CD4-positive, alpha-beta T cell treated with Interleukin-1 beta for 1 hour (primary cell): ENCODE measurements at places on chromosomes 3 and 15.

- no peak for DNase-seq
These were observed at the start of gene EFCC1 for GRCh38 chr3:129001101-129001805. TSS of gene EFCC1 (plus strand) at chr3:129001304. CDS start at chr3:129001629, 325 bp downstream.

DNA sequence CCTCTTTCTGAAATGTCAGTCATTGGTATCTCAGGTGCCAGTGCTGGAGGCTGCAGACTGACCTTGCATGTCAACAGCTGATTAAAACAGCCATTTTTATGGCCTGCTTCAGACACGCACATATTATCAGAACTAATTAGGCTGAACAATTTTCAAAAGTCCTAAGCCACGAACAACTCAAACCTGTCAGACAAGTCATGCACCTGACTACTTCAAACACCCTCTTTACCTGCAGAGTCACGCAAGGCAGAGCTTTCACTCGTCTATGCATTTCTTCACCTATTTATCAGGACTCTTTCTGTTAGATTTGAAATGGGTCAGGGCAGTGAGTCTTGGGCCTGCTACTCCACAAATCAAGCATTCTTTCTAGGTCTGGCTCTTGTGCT is 26.7 kb downstream of the CLK3 start:
- no peak for DNase-seq

GRCh38 chr3:185654758-185655145 is 68.7 kb downstream of the SENP2 start:
- no peak for DNase-seq

DNA sequence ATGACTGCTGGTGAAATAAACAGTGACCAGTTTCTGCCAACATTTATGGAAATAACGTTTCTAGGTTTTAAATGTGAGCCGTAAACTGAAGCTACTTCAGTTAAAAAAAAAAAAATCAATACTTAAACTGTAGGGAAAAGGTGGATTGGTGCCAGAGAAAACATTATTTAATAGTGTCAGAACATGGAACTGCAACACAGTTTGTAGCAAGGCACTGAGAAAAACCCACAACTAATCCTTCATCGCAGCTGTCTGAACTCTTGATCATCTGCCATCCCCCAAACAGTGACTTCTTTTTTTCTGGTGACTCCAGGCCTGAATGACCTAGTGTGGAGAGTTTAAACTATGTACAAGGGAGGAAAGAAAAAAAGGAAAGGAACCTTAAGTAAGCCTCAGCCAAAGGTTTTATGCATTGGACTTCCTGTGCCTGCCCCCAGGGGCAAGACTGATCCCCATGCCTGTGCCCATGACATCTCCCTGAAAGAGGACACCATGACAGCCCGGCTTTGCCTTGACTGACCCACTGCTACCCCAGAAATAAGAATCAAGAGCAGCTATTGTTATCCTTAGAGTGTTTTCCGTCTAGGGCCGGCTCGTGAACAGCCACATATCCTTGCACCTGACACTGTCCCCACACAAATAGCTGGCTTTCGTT is 33.1 kb downstream of the CRTAP start:
- DNase-seq = no peak

DNA sequence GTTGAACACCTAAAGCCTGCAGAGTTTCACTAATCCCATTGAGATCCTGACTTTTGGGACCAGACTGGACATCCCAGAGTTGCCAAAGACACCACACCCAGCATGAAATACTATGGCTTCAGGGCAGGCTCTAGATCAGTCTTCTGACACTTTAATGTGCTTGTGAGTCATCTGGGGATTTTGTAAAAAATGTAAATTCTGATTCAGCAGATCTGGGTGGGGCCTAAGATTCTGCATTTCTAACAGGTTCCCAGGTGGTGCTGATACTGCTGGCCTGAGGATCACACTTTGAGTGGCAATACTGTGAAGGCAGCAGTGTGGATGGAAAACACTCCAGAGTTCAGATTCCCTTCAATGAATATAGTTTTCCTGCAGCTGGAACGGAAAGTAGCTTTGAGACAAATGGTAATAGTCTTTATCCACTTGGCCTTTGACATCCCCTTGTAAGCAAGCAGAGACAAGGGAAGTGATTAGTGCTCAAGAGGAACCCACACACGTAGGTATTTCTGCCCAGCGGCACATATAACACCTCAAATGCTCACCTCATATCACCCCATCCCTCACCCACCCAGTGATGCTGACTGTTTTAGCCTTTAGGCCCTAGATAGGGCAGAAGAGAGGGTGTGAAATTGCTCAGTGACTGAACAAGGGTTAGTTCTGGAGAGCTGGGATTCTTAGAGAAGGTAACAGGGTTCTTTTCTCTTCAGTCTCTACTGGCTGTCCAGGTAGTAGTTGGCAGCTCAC is 51.5 kb upstream of the GSK3B start:
- peak; percentile 4 for DNase-seq

DNA sequence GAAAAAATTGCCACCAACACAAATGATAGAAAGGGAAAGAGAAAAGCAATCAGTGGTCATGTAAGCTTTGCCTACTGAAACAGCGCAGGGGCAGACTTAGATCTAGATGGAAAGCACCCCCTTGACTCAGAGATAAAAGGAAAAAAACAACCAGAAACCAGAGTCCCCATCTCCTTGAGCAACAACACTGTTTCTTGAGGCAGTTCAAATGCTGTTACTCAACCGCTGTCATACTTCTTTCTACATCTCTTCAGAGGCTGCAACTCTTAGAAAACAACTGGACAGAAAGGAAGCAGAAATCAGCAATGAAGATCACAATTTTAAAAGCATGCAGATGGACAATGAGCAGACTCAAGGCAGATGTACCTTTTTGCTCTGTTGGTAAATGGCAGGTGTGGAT is 36.5 kb downstream of the FSIP1 start:
- no peak for DNase-seq

DNA sequence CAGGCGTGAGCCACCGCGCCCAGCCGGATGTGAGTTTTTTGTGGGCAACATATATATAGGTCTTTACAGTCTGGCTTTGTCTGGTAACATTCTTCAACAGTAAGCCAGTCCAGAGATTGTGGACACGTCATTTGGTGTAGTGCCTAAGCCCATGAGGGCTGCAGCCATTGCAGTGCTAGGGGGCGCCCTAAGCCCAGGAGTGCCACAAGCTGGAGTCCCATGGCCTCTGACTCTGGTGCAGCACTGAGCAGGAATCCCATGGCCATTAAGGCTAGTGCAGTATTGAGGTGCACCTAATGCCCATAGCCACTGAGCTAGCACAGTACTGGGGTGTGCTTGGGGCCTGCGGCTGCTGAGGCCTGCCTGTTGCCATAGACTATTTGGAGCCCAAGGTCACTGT is 136.4 kb upstream of the NDN start:
- no peak for DNase-seq

DNA sequence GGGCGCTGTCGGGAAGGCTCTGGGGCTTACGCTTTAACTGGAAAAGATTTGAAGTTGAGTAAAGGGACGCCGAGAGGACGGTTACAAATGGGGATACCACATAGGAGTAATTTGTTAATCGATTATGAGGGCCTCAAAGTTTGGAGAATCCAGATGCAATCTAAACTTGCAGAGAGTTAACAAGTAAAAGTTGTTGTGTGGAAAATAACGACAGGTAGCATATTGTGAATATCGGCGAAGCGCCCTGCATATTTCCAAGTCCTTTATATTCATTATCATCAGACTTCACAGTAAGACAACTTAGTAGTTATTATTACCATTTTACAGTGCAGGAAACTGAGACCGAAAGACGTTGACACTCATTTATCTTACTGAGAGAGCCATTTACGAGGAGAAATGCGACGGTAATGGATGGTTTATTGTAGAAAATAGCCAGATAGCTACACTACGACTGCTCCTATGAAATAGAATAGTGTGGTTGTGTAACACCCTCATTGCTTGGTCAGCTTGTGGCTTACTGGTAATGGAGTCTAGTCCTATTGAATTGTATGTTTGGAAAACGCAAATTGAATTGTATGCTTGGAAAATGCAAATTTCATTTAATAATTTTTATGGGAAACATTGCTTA is 700 bp downstream of the MKRN2 start:
- no peak for DNase-seq

DNA sequence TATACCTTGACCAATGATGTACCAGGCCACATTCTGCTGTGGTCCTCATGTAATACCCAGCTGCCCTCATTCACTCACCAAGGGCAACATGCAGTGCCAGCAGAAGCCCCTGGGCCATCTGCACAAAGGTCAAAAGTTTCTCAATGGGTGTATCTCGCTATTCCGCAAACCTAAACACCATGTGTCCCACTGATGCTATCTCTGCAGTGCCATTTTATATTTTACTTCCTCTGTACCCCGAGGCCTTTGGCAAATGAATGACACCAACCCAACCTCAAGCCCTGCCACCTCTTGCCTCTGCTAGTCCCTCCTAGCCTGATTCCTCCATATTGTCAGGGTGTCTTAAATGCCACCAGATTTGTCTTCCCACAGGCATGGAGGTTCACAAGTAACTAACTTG is 59.2 kb downstream of the AAGAB start:
- no peak for DNase-seq

DNA sequence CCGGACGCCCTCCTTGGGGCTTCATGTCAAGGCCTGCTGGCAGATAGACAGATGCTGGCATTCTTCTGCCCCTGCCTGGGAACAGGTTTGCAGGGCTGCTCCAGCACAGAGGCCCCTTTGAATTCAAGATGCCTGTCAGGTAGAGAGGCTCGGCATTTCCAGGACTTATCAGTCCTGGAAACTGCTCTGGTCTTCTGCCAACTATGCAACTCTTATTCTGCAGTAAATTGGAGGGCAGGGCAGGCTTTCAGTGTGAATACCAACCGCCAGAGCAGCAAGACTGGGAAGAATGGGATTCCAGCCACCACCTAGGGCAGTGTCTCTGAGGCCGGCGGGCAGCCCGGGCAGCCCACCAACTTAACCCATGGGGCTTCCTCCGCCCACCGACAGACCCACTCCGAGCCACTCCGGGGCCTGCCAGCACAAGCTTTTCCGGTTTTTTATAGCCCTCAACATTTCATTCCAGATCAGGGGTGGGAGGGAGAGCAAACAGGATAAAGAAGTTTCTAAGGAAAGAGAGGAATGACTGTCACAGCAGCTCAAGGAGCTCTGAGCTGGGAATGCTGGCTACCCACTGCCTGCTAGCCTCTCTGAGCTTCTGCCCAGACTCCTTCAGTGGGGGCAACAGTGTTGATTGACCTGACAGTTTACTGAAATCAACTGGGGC is 140.9 kb downstream of the NTRK3 start:
- no peak for DNase-seq

DNA sequence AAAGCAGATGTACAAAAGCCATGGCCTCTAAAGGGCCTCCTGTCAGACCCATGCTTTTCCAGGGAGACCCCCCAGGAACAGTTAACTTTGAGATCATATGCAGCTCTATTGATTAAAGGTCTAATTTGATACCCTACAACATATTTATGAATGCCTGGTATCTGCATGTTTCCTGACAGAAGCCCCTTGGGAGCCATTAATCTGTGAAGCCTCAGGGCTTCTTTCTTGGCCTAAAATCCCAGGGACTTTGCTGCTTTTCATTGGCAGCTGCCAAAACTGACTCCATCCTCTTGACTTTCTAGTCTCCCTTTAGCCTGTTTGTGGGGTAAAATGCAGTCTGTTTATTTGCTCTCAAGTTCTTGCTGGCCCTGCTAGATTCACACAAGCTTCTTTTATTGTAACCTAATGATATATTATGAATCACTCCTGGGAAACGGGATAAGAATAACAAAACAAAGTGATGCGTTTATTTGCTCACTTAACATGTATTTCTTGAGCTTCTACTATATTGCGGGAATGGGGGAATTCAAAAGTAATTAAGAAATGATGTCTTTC is 257.0 kb downstream of the LSAMP start:
- no peak for DNase-seq

GRCh38 chr3:66376568-66376967 is 124.3 kb downstream of the LRIG1 start:
- DNase-seq = no peak

- no peak for DNase-seq
These were observed 25.9 kb upstream of the FBN1 start for GRCh38 chr15:48671103-48672022.

DNA sequence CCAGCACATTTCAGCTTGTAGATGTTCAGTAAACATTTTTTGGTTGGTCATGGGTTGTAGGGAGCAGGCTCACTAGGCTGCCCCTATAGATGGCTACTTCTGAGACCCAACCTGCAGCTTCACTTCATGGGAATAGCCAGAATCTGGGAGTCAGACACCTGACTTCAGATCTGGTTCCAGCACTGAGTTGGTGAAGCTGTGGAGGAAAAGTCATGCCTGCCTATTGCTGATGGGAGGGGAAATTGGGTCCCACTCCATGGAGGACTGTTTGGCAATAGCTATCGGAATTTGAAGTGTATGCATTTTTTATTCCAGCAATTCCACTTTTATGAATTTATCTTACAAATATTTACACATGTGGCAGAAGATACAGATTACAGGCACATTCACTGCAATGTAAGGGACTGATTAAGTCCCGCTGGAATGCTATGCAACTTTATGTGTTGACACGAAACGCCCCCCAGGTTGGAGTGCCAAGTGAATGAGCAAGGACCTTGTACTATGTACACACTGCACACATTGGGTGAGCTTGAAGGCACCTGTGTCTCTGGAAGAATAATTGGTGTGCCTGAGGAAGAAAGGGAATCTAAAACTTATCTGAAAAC is 7.8 kb upstream of the CCR1 start:
- DNase-seq = no peak

DNA sequence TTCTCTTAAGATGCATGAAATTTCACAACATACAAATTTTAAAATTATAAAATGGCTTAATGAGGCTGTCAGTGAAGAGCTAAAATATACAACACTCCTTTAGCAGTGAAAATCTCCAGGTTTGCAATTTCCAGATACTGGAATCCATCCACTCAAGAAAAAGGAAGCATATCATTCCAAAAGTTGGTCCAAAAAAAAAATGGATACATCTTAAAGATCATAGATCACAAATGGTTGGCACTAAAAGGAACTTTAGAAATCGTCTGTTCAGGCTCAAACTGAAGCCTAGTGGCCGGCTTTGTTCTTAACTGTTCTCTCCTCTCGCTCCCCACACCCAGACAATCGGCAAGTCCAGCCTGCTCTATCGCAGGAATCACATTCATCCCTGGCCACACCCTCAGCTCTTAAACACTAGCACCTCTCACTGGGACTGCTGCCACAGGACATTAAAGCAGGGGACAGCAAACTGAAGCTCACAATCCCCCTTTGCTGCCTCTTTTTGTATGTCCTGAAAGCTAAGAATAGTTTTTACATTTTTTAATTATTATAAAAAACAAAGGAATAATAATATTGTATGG is 130.3 kb upstream of the CDIN1 start:
- no peak for DNase-seq

GRCh38 chr3:27571345-27571744 is 87.2 kb upstream of the SLC4A7 start:
- no peak for DNase-seq

- no peak for DNase-seq
These were observed 33.6 kb upstream of the OCA2 start for GRCh38 chr15:28132524-28133275.

GRCh38 chr15:39720621-39721611 is 61.7 kb downstream of the FSIP1 start:
- no peak for DNase-seq

DNA sequence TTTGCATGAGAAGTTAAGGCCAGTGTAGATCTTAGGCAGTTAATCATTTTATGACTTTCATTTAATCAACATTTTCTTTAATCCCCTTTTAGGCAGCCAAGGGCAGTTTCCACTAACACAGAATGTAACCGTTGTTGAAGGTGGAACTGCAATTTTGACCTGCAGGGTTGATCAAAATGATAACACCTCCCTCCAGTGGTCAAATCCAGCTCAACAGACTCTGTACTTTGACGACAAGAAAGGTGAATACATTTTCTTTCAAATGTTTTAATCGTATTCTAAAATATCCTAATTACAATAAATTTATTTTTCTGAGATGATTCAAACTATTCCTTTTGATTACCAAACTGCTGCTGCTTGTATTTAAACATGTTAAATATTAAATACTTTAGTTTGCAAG is 843.2 kb downstream of the CADM2 start:
- no peak for DNase-seq
